ENCODE measurements at places on chromosomes 16 and 17. TPM values are rescaled to one million over a fixed set of nuclear protein-coding genes. Genes with fewer than 3 reads are reported as not detected.

- H3K4me3 ChIP-seq, result no peak overlapping the region
- peaks cover 26% of the 10 kb centered on the region for H3K4me1 ChIP-seq
- no peaks in the 10 kb centered on the region for H3K27me3 ChIP-seq
- no peak for DNase-seq
Measured at GRCh38 chr17:41737680-41738023, 3.2 kb upstream of the HAP1 start.

DNA sequence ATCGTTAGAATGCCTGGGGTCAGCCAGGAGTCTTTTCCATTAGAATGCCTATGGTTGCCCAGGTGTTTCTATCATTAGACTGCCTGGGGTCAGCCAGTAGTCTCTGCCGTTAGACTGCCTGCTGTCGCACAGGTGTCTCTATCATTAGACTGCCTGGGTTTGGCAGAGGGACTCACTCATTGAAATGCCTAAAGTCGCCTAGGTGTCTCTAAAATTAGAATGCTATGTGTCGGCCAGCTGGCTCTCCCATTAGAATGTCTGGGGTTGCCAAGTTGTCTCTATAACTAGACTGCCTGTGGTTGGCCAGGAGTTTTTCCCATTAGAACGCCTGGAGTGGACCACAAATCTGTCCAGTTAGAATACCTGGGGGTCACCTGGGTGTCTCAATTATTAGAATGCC, 2266.5 kb downstream of the TP53TG3F start:
- no peaks in the 10 kb centered on the region for H3K27me3 ChIP-seq
- no peak overlapping the region for H3K27ac ChIP-seq
- no peak overlapping the region for H3K4me3 ChIP-seq
- DNase-seq, result no peak
- no peaks in the 10 kb centered on the region for H3K4me1 ChIP-seq

CD300A gene
- 11.8 TPM for total RNA-seq

DNA sequence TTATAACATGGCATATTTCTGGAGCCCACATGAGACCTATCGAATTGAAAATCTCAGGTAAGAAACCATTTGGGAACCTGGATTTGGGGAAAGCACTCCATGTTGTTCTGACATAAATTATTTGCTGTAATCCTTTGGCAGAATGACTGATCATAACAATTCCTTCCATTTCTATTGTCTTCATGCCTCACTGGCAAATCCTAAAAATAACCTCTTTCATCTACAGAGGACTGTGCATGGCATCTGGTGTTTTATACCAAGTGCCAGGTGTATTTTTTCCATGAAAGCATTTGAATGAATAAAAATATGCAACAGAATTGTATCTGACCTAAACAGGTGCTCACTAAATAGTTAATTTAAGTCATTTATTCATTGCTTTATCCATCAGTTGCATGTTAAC, 33.7 kb upstream of the COQ7 start:
- H3K4me3 ChIP-seq, result no peak overlapping the region
- H3K27me3 ChIP-seq, result no peaks in the 10 kb centered on the region
- DNase-seq, result no peak
- no peaks in the 10 kb centered on the region for H3K4me1 ChIP-seq

DNA sequence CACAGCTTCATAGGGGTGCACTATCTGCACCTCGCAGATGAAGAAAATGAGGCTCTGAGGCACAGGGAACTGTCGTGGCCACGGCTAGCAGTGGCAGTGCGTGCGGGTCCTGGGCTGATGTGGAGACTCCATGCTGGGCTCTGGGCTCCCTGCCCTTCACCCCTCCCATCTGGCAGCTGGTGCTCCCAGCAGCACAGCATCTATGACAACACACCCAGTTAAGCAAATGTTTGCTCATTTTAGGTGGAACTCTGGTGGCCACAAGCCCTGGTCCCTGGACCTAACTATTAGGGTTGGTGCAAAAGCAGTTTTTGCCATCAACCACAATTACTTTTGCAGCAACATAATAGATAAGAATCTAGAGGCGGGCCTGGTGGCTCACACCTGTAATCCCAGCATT, 30.9 kb downstream of the IFT140 start:
- no peak for DNase-seq
- no peak overlapping the region for H3K27ac ChIP-seq
- no peak overlapping the region for H3K4me3 ChIP-seq
- peaks cover 2% of the 10 kb centered on the region for H3K36me3 ChIP-seq
- H3K4me1 ChIP-seq, result no peaks in the 10 kb centered on the region

- no peaks in the 10 kb centered on the region for H3K36me3 ChIP-seq
- no peak overlapping the region for H3K4me3 ChIP-seq
- DNase-seq, result no peak
- H3K4me1 ChIP-seq, result no peaks in the 10 kb centered on the region
Measured at GRCh38 chr16:9225527-9226316, 134.3 kb downstream of the HAPSTR1 start.

Measured in tibial nerve (tissue), 4 donors.